Naive B cell (primary cell): ENCODE measurements at places on chromosomes 16 and 17.
A peak's percentile ranks its signal among the peaks of the same experiment; 100 is the strongest.

DNA sequence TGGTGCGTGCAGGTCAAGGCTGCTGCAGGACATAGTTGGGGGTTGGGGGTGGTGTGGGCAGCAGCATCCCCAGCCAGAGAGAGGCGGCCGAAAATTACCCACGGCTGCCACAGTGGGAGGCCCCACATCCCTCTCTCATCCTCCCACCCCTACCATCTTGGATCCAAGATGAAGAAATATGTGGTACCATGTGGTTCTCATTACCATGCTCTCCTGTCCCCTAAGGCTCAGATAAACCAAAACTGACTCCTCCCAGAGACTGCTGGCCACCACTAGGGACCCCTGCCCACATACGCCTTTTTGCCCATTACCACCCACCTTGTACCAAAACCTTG, 120.4 kb downstream of the HIC1 start:
- no peaks in the 10 kb centered on the region for H3K27me3 ChIP-seq
- no peak overlapping the region for H3K4me3 ChIP-seq
- no peaks in the 10 kb centered on the region for H3K4me1 ChIP-seq
- H3K27ac ChIP-seq: no peak overlapping the region

- no peak overlapping the region for H3K27ac ChIP-seq
- no peaks in the 10 kb centered on the region for H3K4me1 ChIP-seq
- H3K4me3 ChIP-seq: no peak overlapping the region
- peaks cover 11% of the 10 kb centered on the region for H3K27me3 ChIP-seq
- no peak for DNase-seq
These were observed 72.6 kb downstream of the TMEM100 start for GRCh38 chr17:55649957-55650597.

DNA sequence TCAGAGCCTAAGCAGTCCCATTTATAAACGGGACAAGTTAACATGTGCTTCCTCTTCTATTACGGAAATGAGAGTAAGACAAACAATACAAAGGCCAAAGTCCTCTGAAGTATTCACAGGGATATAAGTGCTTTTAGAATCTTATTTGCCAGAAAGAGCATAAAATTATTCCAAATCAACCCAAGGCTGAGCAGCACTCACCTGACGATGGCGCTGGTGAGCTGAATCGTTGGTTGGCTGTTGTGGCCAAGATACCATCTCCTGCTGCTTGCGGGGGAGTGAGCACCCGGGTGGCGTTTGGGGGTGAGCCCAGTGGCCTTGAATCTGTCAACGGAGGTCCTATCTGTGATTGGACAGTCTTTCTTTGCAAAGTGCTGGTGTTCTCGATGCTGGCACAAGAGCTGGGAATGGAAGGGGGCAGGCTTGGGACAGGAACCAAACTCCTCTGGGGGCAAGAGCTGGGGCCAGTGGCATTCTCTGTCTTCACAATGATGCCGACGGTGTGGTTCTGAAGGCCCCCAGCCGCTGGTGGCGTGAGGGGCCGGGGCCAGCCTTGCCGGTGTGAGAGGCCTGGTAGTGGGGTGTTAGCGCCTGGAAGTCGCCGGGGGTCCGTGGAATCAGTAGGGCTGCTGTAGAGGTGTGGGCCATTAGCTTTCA, 9.5 kb upstream of the DHRS13 start:
- no peak overlapping the region for H3K27ac ChIP-seq
- peaks cover 15% of the 10 kb centered on the region for H3K36me3 ChIP-seq
- H3K4me3 ChIP-seq: no peak overlapping the region
- no peaks in the 10 kb centered on the region for H3K27me3 ChIP-seq
- no peak for DNase-seq

DNA sequence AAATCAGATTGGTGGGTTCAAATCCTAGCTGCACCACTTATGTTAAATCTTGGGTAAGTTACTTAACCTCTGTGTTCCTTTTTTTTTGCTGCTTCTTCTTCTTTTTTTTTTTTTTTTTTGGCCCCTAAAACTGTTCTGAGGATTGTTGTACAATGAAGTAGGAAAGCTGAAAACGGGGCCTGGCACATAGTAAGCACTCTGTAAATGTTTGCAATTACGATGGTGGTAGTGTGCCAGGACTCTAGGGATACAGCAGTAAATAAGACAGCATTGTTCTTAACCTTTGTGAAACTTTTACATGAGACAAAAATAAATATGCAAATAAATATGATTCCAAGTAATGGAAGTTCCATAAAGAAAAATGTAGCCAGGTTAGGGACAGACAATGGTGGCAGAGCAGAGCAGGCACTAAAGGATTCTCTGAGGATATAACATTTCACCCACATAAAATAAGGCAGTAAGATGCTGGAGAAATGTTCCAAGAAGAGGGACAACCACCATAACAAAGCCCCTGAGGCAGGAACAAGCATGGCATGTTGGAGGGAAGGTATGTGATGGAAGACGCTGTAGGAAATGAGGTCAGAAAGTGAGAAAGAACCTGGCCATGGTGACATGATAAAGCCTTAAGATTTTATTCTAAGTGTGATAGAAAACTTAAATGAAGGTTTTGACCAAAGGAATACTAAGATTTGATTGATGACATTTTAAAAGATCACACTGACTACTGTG, 127.3 kb downstream of the NLK start:
- peaks cover 5% of the 10 kb centered on the region for H3K4me1 ChIP-seq
- no peaks in the 10 kb centered on the region for H3K27me3 ChIP-seq
- no peak overlapping the region for H3K27ac ChIP-seq
- H3K4me3 ChIP-seq: no peak overlapping the region
- DNase-seq: no peak

GRCh38 chr16:57873218-57873617, 70.9 kb upstream of the KIFC3 start:
- no peak overlapping the region for H3K4me3 ChIP-seq
- H3K4me1 ChIP-seq: peaks cover 2% of the 10 kb centered on the region
- H3K27ac ChIP-seq: no peak overlapping the region
- no peak for DNase-seq
- no peaks in the 10 kb centered on the region for H3K36me3 ChIP-seq
- peaks cover 5% of the 10 kb centered on the region for H3K27me3 ChIP-seq

DNA sequence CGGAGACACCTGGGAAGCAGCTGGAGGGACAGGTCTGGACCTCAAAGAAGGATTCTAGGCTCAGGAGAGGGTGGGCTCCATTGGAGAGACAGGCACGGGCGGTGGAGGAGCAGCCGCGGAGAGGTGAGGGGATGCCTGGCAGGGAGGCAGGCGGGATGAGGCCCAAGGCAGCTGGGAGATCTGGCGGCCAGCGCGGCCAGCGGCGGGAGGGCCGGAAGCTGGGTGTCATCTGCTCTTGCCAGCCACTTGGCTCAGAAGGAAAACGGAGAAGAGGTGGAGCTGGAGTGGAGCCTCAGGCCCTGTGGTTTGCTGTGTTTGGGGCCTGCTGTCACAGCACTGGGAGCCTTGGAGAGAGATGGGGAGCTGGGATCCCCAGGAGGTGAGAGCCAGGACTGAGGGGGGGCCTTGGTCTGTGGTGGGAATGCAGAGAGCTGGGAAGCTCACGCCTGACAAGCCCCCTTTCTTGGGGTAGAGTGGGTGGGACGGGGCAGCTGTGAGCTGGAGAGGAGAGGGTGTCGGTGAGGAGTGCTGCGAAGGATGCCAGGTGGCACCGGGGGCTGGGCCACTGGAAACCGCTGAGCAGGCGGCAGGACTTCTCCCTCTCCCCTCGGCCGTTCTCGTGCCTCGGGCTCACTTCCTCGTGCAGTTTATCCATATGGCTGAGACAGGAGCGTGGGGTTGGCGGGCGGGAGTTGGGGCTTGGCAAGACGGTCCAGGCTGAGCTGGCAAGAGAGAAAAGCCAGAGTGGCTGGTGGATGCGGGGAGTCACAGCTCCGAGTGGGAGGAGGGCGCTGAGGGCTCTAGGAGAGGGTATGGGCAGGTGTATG, 8.0 kb downstream of the TBC1D24 start:
- peaks cover 24% of the 10 kb centered on the region for H3K4me1 ChIP-seq
- H3K27ac ChIP-seq: no peak overlapping the region
- H3K36me3 ChIP-seq: no peaks in the 10 kb centered on the region
- no peak overlapping the region for H3K4me3 ChIP-seq

- peak overlapping the region; percentile 87 for H3K4me3 ChIP-seq
- no peaks in the 10 kb centered on the region for H3K27me3 ChIP-seq
- DNase-seq: peak; percentile 49
- peaks cover 19% of the 10 kb centered on the region for H3K36me3 ChIP-seq
- peaks cover 12% of the 10 kb centered on the region for H3K4me1 ChIP-seq
These were observed 22.7 kb downstream of the GGA3 start for GRCh38 chr17:75238684-75239191.

GRCh38 chr17:17402558-17402957, 74.2 kb upstream of the MED9 start:
- peaks cover 78% of the 10 kb centered on the region for H3K4me1 ChIP-seq
- no peaks in the 10 kb centered on the region for H3K27me3 ChIP-seq
- H3K4me3 ChIP-seq: peak overlapping the region; percentile 80
- H3K36me3 ChIP-seq: no peaks in the 10 kb centered on the region
- no peak overlapping the region for H3K27ac ChIP-seq

DNA sequence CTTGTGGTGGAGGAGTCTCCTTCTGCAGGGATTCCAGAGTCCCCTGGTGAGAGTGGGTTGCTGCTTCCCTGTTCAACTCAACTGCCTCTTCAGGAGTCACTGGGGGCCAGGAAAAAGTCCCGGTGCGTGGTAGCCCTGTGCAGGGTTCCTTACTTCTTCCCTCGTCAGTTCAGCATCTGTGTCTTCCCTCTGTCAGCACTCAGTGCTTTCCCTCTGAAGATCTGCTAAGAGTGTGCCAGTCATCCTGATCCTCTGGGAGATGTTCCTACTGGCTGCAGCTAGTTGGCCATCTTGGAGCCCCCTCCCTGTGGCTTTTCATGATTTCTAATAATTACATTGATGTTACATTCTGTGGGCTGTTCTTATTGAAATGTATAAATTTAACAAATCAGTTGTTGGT, 36.5 kb downstream of the NF1 start:
- H3K36me3 ChIP-seq: no peaks in the 10 kb centered on the region
- peak overlapping the region; percentile 13 for H3K27ac ChIP-seq
- no peak overlapping the region for H3K4me3 ChIP-seq

- H3K36me3 ChIP-seq: no peaks in the 10 kb centered on the region
- no peak overlapping the region for H3K4me3 ChIP-seq
- H3K27ac ChIP-seq: no peak overlapping the region
These were observed 546.3 kb upstream of the CDH11 start for GRCh38 chr16:65668064-65668595.

- no peak for DNase-seq
- H3K36me3 ChIP-seq: peaks cover 48% of the 10 kb centered on the region
- H3K27ac ChIP-seq: no peak overlapping the region
These were observed 14.3 kb downstream of the MLYCD start for GRCh38 chr16:83913245-83913633.

GRCh38 chr16:57486858-57487834, 853 bp upstream of the DOK4 start:
- no peak overlapping the region for H3K27ac ChIP-seq
- peaks cover 21% of the 10 kb centered on the region for H3K27me3 ChIP-seq
- no peak for DNase-seq
- H3K4me3 ChIP-seq: peak overlapping the region; percentile 85
- H3K4me1 ChIP-seq: peaks cover 18% of the 10 kb centered on the region

GRCh38 chr17:73566905-73567782, 77.1 kb downstream of the SDK2 start:
- H3K27ac ChIP-seq: peak overlapping the region; percentile 96
- peak overlapping the region; percentile 79 for H3K4me3 ChIP-seq
- DNase-seq: peak; percentile 67
- H3K4me1 ChIP-seq: peaks cover 35% of the 10 kb centered on the region
